Activated T-cell treated with anti-CD3 and anti-CD28 coated beads for 1 hour (primary cell): ENCODE measurements at places on chromosomes 3 and 15.

GRCh38 chr15:62141643-62142588, 23.2 kb downstream of the C2CD4B start:
- DNase-seq, result no peak

DNA sequence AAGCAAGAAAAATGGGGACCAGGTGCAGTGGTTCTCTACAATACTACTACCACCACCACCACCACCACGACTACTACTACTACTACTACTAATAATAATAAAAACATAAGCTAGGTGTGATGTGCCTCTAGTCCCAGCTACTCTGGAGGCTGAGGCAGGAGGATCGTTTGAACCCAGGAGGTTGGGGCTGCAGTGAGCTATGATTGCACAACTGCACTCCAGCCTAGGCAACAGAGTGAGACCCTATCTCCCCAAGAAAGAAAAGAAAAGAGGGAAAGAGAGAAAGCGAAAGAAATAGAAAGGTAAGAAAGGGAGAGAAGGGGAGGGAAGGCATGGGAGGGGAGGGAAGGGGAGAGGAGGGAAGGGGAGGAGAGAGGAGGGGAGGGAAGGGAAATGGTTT, 350.6 kb downstream of the FOXP1 start:
- no peak for DNase-seq

GRCh38 chr3:124557-125179, 71.9 kb upstream of the CHL1 start:
- no peak for DNase-seq

DNA sequence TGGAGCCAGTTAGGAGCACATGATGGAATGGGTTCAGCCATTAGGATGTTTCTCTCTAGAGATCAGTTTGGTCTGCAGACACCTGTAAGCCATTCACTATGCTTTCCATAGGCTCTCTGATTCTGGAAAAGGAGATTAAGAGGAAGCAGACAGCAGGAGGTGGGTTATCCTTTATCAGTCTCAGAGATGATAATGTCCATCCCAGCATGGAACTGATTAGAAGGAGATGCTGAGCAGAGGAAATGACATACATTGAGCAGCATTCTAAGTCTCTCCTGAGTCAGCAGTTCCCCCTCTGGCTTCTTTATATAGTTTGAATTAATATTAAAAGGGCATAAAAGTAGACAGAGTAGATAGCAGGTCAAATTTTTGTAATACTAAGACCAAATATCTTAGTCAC, 591.1 kb downstream of the GBE1 start:
- DNase-seq, result no peak

DNA sequence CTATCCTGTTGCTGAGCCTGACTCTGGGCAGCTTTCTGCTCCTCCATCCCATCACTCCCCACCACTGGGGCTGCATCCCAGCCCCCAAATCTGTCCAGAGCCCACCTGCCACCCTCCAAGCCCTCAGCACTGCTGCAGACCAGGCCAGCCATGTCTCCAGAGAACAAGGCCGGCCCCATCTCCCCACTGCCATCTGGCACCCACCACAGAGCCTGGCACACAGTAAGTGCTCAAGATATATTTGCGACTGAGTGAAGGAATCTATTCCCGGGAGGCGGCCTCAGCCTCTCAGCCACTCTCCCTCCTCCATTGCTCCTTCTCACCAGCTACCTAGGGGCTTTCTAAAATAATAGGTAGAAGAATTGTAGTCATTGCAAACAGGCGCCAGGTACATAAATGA, 4.8 kb downstream of the PLXND1 start:
- no peak for DNase-seq

- DNase-seq, result no peak
Measured at GRCh38 chr3:64251019-64251418, 25.8 kb upstream of the PRICKLE2 start.

- DNase-seq, result no peak
Measured at GRCh38 chr3:126421573-126422119, 26.9 kb downstream of the CFAP100 start.

- no peak for DNase-seq
Measured at GRCh38 chr15:81255958-81256320, 59.3 kb downstream of the IL16 start.

DNA sequence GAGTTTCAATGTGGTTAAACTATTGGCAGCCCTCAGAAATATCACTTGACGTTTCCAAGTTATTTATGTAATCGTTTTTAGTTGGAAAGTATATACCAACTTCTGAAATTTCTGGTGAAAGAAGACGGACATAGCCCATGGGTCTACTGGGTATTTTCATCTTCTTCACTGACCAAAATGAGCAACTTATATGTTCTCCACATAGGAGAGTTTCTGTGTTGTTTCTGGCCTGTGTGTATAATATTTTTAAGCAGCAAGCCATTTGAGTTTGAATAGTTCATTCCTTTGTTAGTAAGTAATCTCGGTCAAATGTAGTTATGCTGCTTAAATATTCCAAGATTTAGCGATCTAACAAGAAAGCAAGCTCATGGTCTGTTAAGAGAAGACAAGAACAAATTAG, 57.3 kb downstream of the ADAMTSL3 start:
- no peak for DNase-seq

GRCh38 chr3:36124118-36124796, 256.0 kb upstream of the STAC start:
- DNase-seq, result no peak

DNA sequence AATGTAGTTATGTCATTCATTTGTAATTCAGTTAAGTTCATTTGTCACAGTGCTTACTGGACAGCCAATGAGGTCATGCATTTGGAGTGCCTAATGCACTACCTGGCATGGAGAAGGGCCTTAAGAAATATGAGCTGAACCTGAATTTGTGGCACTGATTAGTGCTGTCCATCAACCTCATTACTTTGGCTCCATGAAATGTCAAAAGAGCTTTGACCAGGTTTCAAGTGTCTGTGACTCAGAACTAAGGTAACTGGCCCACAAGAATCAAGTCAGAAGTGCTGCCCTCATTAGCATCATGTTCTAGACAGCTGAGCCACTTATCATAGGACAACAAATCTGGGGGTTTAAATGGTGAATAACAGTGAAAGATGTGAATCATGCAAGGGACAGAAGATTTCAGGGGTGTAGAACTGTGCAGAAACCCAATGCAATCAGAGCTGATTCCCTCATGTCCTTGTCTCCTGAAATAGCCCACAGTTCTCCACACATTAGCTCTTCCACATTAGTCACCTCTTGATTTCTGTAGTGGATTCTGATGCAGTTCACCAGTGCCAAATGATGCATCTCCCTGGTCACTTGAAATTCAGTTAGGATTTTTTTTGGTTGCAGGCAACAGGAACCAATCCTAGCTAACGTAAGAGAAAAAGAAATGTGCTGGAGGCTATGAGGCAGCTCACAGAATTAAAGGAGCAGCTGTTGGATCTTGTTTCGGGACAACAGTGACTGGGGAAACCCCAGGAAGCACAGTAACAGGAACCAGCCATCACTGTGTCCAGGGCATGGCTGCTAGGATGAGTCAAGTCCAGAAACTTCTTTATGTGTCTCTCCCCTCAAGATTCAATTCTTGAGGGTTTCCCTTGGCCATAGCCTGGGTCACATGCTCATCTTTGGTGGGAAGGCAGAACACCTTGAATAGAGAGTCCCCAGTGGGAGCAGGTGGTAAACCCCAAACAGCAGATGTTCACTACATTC, 38.7 kb downstream of the CHST2 start:
- no peak for DNase-seq

DNA sequence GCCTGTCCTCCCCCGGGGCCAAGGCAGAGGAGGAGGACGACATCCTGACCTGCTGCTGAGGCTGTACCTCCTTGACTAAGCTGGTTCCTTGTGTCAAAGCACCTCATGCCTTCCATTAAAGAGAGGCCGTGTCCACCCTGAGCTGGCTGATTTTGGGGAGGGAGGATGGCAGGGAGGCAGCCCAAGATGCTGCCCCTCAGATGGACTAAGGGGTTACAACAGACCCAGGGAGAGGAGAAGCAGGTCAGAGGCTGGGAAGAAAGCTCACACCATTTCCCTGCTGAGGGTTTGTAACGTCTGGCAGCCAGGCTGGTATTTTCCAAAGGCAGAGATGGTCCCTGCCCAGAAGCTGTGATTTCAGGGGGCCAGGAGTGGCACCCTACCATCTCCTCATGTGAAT, 2.7 kb upstream of the ITIH3 start:
- DNase-seq, result no peak

GRCh38 chr3:139634111-139634635, 43.6 kb downstream of the NMNAT3 start:
- DNase-seq, result no peak

- DNase-seq, result peak; percentile 61
Measured at GRCh38 chr3:46693038-46693891, at the start of gene ALS2CL. Gene ALS2CL, minus strand, starts transcription at chr3:46693679. Its CDS starts 4,239 bp downstream, at chr3:46689440.

DNA sequence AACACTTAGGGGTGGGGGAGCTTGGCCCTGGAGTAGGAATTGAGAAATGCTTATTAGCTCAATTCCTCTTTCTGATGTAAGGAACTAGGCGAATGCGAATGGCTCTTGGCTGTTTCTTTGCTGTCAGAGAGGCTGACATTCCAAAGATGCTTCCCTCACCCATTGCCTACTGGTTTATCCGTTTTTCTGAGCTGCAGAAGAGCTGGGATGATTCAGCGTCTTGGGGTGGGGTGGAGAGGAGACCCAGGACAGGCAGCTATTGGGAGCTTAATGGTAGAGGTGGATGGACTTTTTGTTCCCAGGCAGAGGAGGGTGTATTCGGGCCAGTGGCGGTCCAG, 9.8 kb downstream of the PLEKHO2 start:
- no peak for DNase-seq

DNA sequence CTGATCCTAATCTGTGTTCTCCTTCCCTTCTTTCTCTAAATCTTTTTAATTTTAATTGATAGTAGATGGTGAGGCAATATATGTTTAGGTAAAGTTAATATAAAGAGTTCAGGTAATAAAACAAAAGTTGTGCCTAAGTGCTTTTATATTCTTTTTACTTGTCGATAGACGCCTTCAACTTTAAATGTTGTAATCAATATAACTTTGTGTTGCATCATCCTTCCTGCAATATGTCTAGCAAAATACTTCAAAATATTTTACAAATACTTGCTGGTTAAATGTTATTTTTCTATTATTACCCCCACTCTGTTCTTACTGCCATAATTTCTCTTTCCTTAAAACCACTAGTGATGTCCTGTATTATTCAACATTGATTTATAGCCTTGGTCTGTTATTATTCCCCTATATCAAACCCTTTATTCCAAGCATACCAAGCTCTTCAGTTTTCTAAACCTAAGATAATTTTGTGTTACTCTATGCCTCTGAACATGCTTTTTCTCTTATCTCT, 92.4 kb downstream of the NAALADL2 start:
- DNase-seq, result no peak

- DNase-seq, result no peak
Measured at GRCh38 chr15:73608941-73609340, 24.2 kb downstream of the NPTN start.

DNA sequence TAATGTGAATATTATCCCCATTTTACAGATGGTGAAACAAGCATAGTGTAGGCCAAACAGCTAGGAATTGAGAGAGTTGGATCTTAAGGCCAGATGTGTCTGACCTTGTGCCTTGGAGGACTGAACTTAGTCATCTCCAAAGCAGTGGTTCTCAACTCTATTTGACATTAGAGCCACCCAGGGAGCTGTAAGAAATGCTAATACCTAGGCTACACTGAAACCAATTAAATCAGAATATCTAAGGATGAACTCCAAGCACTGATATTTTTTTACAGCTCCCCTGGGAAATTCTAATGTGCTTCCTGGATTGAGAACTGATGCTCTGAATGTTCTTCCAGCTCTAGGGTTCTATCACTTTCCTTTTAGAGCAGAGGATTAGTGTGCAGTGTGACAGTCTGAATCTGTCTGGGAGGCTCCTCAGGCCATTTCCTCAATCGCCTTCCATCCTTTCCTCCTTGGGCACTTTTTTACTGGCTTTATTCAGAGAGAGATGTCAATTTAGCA, 32.3 kb downstream of the POLR2M start:
- no peak for DNase-seq

GRCh38 chr15:79433276-79433990, 1.3 kb downstream of the MINAR1 start:
- no peak for DNase-seq

DNA sequence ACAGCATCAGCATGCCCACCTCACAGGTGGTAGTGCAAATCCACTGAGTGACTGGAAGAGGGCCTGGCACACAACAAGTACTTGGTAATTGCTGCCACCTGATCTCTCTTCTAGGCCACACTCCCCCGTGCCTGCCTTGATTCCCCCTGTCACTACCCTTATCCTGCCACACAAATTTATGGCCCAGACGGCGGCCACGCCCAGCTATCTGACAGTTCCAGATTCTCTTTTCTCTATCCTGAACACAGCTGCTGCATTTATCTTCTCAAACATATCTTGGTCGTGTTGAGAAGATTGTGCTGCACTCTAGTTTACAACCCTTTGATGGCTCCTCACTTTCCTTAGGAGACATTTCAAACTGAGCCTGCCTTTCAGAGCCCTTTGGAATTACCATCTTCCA, 585.2 kb downstream of the NTRK3 start:
- no peak for DNase-seq

- DNase-seq, result no peak
Measured at GRCh38 chr3:46383951-46384330, 13.2 kb downstream of the CCR5 start.

GRCh38 chr3:145882436-145882835, 278.5 kb downstream of the PLOD2 start:
- no peak for DNase-seq

- DNase-seq, result no peak
Measured at GRCh38 chr3:112597945-112598344, 36.1 kb downstream of the SLC35A5 start.

GRCh38 chr3:73954506-73954905, 329.8 kb upstream of the PDZRN3 start:
- DNase-seq, result no peak

DNA sequence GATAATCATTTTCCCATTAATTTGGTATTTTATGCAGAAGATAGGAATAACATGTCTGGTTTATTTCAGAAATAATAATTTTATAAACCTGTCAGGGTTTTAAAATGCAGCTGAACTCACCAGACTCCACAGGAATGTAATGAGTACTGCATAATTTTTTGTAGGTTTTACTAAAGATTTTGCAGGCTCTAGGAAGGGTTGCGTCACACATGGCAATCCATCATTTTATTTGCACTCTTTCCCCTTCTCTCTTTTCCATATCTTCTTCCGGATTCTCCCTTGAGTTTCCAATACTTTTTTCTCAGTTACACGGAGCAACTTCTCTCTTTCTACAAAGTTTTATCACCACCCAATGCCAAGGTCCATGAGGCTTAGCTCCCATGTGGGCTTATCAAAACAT, 234.7 kb downstream of the NFKBIZ start:
- no peak for DNase-seq

GRCh38 chr3:23987356-23987755, 42.3 kb downstream of the NR1D2 start:
- no peak for DNase-seq

- DNase-seq, result no peak
Measured at GRCh38 chr3:14549256-14549919, 9.2 kb upstream of the GRIP2 start.

GRCh38 chr15:58340176-58340575, 91.6 kb upstream of the LIPC start:
- DNase-seq, result no peak

- DNase-seq, result no peak
Measured at GRCh38 chr15:90184119-90184785, 16.9 kb upstream of the SEMA4B start.

- DNase-seq, result no peak
Measured at GRCh38 chr3:129228891-129229585, 20.4 kb upstream of the COPG1 start.
